Stimulated activated CD8-positive, alpha-beta memory T cell treated with anti-CD3 and anti-CD28 coated beads, Interleukin-12 subunit alpha, Interleukin-12 subunit beta, amount 100 ng/mL, for 4 hours (primary cell): ENCODE measurements at places on chromosomes 16 and 17.

DNA sequence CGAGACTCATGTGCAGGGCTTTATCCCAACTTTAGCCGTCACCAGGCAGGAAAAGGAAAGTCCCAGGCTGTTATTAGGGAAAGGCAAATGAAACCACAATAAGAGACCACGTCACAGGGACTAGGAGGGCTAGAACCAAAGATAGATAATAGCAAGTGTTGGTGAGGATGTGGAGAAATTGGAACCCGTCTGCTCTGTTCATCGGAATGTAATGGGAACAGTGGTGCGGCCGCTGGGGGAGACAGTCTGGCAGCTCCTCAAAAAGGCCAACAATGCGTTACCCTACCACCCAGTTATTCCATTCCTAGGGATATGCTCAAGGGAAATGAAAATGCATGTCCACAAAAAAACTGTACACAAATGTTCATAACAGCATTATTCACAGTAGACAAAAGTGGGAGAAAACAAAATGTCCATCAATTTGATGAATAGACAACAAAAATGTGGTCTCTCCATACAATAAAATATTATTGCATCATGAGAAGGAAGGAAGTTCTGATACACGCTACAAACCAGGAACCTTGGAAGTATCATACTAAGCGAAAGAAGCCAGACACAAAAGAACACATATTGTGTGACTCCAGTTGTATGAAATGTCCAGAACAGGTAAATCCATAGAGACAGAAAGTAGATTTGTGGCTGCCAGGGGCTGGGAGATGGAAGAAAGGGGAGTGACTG lies 19.5 kb upstream of the USP10 start:
- no peak for DNase-seq

GRCh38 chr17:81092518-81093095 lies 57.7 kb downstream of the BAIAP2 start:
- DNase-seq = no peak

DNA sequence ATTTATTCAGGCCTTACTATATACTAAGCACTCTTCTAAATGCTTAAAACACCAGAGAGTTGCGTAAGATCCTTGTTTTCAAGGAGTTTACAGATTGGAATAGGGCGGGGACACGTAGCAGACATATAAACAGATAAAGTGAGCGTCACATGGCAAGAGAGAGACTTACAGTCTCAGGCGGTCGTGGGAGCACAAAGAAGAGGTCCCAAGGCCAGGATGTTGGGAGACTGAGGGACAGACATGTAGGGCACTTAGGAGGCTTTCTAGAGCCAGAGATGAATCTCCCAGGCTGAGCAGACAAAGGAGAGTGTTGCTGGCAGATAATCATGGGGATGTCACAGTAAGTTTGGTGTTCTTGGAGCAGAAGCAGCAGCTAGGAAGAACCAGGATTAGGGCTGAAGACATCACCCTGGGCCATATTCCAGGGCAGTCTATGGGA lies 119.1 kb upstream of the ANKFN1 start:
- no peak for DNase-seq

GRCh38 chr17:4381690-4382671 lies 15.5 kb upstream of the UBE2G1 start:
- no peak for DNase-seq

DNA sequence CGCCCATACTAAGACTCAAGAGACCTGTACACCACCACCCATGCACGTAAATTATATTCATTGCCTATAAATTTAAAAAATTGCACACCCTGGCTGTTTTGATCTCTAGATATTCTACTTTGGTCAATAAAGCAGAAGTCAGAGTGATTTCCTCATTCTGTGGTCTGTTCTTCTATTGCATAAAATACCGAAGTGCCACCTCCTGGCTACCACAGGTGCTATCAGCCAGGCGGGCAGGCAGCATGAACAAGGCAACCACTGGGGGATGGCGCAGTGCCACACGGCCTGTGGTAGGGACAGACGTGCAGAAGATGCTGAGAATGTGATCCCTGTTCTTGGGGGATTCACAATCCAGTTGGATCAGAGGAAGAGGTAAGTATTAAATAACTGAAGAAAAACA lies 122.3 kb downstream of the CDK5R1 start:
- DNase-seq = peak; percentile 32
